ENCODE measurements at places on chromosomes 1 and 21.

GRCh38 chr21:38249256-38249655 lies 7.5 kb upstream of the KCNJ15 start:
- no peak for DNase-seq

- peak; percentile 30 for DNase-seq
Measured at GRCh38 chr1:43979528-43980254, 681 bp downstream of the B4GALT2 start.

DNA sequence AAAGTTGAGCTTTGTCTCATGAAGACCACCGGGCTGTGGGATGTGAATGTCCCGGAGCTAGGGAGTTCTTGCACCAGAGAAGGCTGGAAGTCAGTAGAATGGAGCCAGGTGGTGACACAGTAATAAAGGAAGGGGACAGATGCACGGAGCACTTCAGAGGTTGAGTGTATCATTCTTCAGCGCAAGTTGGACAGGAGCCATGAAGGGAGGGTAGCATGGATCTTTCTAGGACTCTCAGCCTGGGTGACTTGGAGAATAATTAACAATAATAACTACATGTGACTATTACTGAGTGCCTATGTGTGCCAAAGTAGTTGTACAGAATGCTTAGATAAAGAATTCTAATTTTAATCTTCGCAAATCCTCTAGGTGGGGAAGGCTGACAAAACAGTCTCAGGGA lies 258.7 kb upstream of the AJAP1 start:
- peak; percentile 21 for DNase-seq

GRCh38 chr1:245690156-245690690 lies 535.4 kb downstream of the KIF26B start:
- no peak for DNase-seq

- peak; percentile 32 for DNase-seq
Measured at GRCh38 chr1:16082283-16083038, 9.0 kb upstream of the FAM131C start.

DNA sequence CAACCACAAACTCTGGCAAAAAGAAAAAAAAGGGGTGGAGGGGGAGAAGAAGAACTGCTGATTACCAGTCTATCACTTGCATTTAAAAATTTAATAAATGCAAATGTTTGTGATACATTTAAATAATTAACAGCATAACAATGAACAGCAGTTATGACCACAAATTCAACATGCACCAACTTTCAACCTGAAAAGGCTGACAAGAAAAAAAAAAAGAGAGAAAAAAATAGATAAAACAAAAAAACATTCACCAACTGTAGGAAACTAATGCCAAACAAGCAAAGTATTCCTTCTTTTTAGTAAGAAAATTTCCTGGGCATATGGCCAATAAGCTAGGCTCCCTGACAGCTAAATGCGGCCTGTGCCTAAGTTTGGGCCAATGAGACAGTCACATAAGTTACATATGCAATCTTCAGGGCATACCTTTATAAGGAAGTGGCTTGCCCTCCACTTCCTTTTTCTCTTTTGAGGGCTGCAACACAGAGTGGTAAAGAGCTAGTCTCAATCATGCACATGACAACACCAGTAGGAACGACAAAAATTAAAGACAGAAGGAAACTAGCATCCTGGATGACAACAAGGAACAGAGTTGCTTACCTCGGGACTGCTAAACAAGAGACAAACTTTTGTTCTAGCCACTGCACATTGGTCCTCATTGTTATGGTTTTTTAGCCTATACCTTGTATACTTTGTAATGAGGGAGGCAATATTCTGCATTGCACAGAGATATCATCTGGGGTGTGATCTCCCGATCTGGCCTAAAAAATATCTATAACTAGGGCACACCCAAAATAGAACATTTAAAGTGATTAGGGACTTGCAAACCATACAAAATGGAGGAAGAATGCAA lies 24.2 kb upstream of the PHTF1 start:
- no peak for DNase-seq

DNA sequence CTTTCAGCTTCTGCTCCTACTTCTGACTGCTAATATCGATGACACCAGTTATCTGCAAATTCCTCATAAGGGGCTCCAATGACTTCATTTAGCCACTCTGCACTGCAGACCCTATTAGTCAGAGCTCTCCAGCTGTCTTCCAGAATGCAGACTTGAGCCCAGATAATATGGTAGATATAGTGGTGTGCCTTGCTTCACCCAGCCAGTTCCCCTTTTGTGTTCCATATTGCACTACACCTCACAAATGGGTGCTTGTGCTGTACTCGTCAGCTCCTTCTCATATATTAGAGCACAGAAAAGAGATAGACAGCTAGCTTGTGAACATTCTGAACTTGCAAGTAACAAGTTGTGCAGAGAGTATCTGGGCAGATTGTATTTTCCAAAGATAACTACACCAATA lies 23.7 kb upstream of the COG2 start:
- DNase-seq = no peak

GRCh38 chr1:2446394-2446793 lies 29.7 kb upstream of the PLCH2 start:
- DNase-seq = no peak

GRCh38 chr1:172402878-172403569 lies 17.5 kb upstream of the C1orf105 start:
- DNase-seq = no peak

DNA sequence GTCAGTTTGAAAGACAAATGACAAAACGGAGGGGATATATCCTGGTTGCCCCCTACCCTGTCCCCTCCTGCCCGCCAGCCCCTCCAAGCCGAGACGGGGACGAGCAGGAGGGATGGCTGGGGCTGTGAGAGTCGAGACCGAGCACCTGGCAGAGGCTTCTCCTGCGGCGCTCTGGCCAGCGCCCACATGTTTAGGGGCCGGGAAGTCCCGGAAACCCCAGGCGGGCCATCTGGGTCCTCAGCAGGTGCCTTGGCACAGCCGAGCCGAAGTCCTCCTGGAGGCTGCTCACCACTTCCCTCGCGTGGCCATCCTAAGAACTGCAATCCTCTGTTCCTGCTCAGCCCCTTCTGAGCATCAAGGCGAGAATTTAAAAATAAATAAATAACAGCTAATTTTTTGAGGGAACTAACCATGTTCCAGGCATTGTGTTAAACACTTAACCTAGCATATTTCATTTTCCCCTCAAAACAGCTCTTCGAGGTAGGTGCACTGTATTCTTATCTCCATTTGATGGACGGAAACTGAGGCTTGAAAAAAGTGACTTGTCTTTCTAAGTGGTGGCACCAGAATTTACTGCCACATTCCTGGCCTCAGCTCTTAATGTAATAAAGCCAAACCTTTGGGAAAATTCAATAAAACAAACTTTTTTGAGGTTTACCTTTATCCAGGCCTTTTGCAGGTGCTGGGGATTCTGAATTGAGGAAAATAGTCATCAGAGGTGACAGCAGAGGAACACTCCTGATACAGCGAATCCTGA lies 3.5 kb upstream of the RIMS3 start:
- peak; percentile 41 for DNase-seq

DNA sequence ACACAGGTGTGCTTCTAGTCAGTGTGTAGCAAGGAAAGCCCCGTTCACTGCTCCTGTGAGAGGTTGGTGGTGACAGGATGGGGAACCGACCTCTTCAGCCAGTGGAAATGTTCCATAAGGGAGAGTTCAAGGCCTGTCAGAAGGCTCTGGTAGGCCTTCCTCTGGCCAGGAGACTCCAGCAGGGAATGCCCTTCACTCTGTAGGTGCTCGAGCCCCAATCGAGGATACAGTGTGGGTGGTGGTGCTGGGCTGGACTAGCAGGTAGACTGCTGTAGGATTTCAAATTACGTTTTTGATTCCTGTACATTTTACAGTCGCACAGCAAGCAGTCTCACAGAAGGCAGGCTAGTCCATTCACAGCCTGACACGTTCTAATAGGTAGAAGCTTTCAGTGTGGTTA lies 37.8 kb downstream of the NCF2 start:
- no peak for DNase-seq

GRCh38 chr1:17635811-17636210 lies 96.3 kb downstream of the ARHGEF10L start:
- no peak for DNase-seq

GRCh38 chr1:214317734-214318133 lies 36.8 kb downstream of the SMYD2 start:
- DNase-seq = no peak

- no peak for DNase-seq
Measured at GRCh38 chr1:223304931-223305330, 59.0 kb downstream of the SUSD4 start.

DNA sequence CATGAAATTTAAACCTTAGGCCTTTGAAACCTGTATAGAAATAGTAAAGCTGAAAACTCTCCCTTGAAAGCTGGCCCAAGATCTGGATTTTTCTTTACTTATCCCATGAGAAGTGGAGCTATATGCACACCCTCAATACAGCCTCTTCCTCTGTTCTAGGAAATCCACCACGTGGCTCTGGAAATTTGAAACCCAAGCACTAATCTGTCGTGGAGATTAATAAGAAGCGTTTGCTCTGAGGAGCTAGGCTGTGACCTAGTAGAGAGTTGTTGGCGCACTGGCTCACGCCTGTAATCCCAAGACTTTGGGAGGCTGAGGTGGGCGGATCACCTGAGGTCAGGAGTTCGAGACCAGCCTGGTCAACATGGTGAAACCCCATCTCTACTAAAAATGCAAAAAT lies 291.3 kb upstream of the PLXNA2 start:
- DNase-seq = no peak

- no peak for DNase-seq
Measured at GRCh38 chr1:223741861-223742260, 29.5 kb downstream of the CAPN2 start.

- DNase-seq = peak; percentile 45
Measured at GRCh38 chr1:37473431-37474045, 842 bp upstream of the ZC3H12A start.

GRCh38 chr1:77342745-77343144 lies 60.9 kb downstream of the AK5 start:
- no peak for DNase-seq

GRCh38 chr1:116971258-116971860 lies 30.2 kb upstream of the CD101 start:
- DNase-seq = no peak

DNA sequence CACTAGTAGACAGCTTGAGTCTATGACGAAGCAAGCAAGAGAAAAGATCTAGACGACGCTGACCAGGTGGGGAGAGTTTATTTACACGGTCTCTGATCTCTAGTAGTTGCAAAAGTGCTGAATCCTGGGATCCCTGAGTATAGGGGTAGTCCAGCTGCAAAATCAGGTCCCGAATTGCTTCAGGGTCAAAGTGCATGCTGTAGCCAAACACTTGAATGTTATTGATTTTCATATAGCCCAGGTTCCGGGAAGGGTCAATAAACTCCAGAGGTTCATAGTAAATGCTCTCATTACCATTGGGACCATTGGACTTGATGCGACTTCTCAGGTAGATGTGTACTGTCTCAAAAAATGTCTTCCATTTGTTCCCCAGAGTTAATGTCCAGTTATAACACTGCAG lies 379.6 kb downstream of the BRINP3 start:
- DNase-seq = no peak

GRCh38 chr21:45018131-45019075 lies 56.0 kb upstream of the ADARB1 start:
- no peak for DNase-seq

- peak; percentile 13 for DNase-seq
Measured at GRCh38 chr1:44072204-44072603, 40.9 kb upstream of the SLC6A9 start.

- no peak for DNase-seq
Measured at GRCh38 chr1:11316701-11317100, 43.7 kb downstream of the UBIAD1 start.

GRCh38 chr1:30662291-30662840 lies 61.0 kb downstream of the MATN1 start:
- no peak for DNase-seq

DNA sequence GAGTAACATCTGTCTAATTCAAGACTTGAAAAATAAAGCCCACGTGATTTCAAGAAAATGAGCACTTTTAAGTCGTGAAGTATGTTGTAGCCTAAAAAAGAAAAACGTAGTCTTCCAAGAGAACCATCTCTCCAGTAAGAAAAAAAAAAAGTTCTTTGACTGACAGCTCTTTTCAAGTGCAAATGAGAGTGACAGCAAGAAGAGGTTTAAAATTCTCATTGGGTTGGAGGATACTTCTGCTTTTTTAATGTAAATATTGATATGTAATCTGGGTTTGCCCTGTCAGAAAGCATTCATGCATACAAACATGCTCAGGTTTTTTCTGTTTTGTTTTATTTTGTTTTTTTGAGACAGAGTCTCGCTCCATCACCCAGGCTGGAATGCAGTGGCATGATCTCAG lies 32.3 kb upstream of the PRDM2 start:
- DNase-seq = peak; percentile 1

- DNase-seq = no peak
Measured at GRCh38 chr1:181189245-181189644, 100.7 kb downstream of the IER5 start.

- DNase-seq = no peak
Measured at GRCh38 chr1:1371364-1371745, 3.7 kb downstream of the AURKAIP1 start.

DNA sequence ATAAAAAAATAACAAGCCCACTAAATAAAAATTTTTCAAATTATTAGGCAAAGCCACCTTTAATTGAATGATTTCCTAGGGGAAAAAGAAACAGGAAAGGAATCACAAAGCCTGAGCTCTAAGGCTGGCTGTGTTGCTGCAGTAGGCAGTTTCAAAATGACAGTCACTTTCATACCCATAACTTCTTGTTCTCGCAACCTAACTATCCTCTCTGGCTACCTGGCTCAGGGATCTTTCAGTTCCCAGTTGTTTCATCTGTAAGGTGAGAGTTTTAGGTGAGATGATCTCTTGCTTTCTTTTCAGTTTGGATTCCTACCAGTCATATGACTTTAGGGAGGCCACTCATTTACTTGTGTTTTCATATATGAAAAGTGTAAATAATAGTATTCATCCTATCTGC lies 226.1 kb downstream of the ASTN1 start:
- no peak for DNase-seq

DNA sequence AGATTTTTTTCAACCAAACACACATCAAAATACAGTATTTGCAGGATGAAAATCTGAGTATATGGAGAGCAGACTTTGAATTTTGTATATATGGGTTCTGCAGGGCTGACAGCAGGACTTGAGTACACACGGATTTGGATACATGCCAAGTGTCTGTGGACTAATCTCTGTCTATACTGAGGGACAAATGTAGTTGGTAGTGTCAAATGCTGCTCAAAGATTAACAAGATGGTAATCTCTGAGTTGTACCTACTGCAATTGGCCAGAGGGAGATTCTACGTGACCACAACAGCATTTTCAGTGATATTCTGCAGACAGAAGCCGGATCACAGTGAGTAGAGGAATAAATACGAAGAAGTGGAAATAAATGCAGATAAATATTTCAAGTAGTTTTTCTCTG lies 43.4 kb downstream of the SHCBP1L start:
- no peak for DNase-seq

- DNase-seq = no peak
Measured at GRCh38 chr1:171744986-171745385, 3.1 kb upstream of the VAMP4 start.

GRCh38 chr1:36911561-36912364 lies 122.6 kb downstream of the GRIK3 start:
- no peak for DNase-seq
